NCI-H1417 (cell line): ENCODE measurements at places on chromosomes 1 and 21.
A peak's percentile ranks its signal among the peaks of the same experiment; 100 is the strongest.

DNA sequence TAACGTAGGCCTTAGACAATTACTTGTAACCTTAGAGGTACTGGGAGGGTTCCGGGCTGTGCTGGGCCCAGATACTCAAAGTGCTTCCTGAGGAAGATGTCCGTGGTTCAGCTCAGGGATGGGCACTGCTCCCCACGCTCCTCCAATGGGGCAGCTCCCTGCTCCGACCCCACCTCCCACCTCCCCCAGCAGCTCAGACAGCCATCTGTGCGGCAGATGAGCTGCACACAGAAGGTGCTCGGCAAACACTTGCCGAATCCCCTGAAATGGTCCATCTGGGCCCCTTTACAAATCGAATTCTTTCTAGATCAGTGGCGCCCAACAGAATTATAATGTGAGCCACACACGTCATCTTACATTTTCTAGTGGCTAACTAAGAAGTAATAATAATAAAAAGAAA is 242.4 kb upstream of the RAB4A start:
- no peak for DNase-seq

GRCh38 chr1:19690342-19690741 is 25.7 kb downstream of the HTR6 start:
- DNase-seq = no peak

DNA sequence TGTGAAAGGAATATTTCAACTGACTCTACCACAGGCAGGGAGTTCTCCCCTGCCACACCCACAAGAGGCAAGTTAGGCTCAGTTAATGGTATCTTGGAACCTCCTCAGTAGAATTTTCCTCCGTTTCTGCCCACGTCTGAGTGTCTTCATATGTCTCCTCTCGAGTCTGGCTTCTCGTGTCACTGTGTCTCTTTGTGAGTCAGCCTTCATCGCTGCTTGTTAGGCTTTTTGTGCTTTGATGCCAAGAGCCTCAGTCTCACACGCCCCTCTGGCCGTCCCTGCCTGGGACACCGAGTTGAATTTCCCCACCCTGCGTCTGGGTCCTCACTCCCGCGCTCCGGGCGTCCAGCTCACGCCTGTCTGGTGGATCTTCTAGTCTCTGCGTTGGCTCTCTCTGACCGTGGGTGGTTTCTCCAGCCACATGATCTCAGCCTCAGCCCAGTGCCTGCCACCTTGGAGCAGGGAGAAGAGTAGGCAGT is 125.7 kb upstream of the GADD45A start:
- no peak for DNase-seq

DNA sequence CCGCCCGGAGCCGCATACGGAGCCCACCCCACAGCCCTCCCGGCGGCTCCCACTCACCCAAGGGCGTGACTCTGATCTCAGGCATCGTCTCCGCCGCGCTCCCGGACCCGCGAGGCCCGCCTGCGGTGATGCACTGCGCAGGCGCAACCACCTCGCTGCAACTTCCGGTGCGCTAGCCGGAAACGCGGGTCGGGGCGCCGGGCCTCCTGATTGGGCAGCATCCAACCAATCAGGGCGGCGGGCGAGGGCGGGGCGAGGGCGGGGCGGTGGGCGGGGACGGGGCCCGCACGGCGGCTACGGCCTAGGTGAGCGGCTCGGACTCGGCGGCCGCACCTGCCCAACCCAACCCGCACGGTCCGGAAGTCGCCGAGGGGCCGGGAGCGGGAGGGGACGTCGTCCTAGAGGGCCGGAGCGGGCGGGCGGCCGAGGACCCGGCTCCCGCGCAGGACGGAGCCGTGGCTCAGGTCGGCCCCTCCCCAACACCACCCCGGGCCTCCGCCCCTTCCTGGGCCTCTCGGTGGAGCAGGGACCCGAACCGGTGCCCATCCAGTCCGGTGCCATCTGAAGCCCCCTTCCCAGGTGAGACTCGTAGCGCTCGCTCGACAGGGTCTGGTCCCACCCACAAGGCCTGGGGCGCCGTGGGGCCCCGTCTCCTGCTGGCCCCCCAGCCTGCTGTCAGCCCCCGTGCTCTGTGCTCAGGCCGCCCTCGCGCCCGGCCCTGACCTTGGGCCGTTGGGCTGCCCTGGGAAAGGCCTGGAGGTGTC is at the start of the genes CPTP and INTS11:
CPTP (plus strand) TSS at position 279 of the 764 bp plus-strand sequence. CDS start 2,109 bp downstream, outside the sequence.
INTS11 (minus strand) TSS at position 137 of the 764 bp plus-strand sequence; CDS start at position 85, 52 bp downstream.
- DNase-seq = peak; percentile 95

- DNase-seq = no peak
Observed at GRCh38 chr1:186749820-186750219, 69.6 kb upstream of the PTGS2 start.

- peak; percentile 82 for DNase-seq
Observed at GRCh38 chr21:15627823-15628222, 102.0 kb upstream of the USP25 start.

DNA sequence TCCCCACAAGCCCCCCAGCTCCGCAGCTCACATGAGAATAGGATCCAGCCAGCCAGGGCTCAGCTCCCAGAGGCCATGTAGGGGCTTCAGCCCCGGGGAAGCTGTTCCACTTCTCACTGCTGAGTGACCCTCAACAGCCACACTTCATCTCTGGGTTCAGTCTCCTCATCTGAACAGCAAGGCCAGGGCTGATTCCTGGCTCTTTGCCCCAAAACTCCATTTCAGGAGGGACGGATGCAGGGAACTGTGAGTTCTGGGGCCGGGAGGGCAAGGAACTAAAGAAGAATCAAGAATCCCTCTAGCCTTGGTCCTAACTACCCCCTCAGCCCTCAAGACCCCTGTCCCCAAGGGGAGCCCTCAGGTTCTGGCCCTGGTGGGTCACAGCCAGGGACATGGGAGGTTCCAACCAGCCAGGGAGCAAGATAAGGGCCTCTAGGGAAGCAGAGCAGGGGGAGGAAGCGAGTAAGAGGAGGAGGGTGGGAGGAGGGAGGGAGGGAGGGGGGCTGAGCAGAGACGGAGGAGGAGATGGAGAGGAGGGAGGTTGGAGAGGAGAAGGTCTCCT is 13.1 kb downstream of the SDC3 start:
- no peak for DNase-seq

GRCh38 chr1:66135161-66135560 is 342.5 kb downstream of the PDE4B start:
- no peak for DNase-seq
